ENCODE measurements at places on chromosomes 2 and 18. TPM values are rescaled to one million over a fixed set of nuclear protein-coding genes. Genes with fewer than 3 reads are reported as not detected.

The SP5 gene
- total RNA-seq, result not detected

The ONECUT2 gene
- total RNA-seq, result not detected

The ANKRD62 gene
- total RNA-seq, result not detected

The HTR2B gene
- total RNA-seq, result not detected

The SLC4A5 gene
- total RNA-seq, result 5.9 TPM

The DSEL gene
- total RNA-seq, result 0.10 TPM

The TMEM247 gene
- not detected for total RNA-seq

GRCh38 chr2:81589406-81589805 is 1284.9 kb upstream of the LRRTM1 start:
- no peak for DNase-seq

- no peak for DNase-seq
These were observed 69.8 kb upstream of the FHL2 start for GRCh38 chr2:105468582-105469042.

- DNase-seq, result no peak
These were observed 30.0 kb downstream of the THNSL2 start for GRCh38 chr2:88199912-88200682.

DNA sequence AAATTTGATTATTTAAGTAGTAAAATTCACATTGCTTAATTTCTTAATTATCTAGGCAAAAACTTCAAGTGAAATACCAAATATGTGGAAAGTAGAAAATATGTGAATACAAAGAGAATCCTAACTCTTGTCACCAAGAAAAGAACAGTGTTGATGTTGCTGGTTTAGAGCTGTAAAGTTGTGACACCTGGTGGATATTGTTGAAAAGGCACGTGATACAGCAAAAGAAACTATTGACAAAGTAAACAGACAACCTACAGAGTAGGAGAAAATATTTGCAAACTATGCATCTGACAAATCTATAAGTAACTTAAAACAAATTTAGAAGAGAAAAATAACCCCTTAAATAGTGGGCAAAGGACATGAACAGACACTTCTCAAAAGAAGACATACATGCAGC is 25.6 kb upstream of the ZC3H15 start:
- DNase-seq, result no peak

DNA sequence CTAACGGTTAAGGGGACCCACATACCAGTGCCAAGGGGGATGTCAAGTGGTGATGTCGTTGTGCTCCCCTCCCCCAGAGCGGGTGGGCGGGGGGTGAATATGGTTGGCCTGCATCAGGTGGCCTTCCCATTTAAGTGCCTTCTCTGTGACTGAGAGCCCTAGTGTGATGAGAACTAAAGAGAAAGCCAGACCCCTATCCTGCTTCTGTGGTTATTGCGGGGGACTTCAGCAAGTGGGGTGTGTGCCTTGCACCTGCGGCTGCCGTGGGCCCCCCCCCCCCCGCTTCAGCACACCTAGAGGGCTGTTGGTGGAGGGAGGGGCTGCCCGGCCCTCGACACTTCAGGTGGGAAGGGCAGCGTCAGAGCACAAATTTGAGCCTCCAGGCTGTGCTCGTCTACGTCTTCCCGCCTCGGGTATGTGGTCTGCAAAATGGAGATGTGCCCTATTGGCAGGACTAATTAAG is 6.1 kb downstream of the CTDSP1 start:
- DNase-seq, result no peak

- DNase-seq, result no peak
These were observed 497.6 kb upstream of the TCF4 start for GRCh38 chr18:56085551-56085950.

GRCh38 chr2:46778511-46778910 is 137.1 kb downstream of the MCFD2 start:
- DNase-seq, result no peak

- DNase-seq, result no peak
These were observed 91.1 kb downstream of the C2orf74 start for GRCh38 chr2:61253136-61253535.

GRCh38 chr18:3135536-3135935 is 84.2 kb downstream of the MYOM1 start:
- DNase-seq, result no peak

DNA sequence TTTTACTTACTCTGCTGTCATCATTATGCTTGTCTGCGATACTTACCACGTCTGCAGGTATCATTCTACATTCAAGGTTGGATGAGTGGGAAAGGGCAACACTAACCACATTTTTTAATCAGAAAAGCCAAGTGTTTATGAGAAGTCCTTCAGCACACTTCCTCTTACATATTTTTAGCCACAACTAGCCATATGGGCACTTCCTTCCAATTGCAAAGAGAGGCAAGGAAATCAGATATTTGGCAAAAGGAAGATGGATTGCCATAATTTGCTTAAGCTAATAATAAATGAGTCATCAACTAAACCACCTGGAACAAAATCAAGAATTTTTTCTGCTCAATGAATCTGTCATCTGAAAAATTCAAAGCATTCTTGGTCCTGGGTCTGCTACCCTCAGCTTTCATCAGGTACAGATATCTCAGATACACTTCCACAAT is 16.7 kb upstream of the MRO start:
- no peak for DNase-seq

- peak; percentile 62 for DNase-seq
These were observed 939 bp downstream of the DOCK10 start for GRCh38 chr2:225041207-225041850.

GRCh38 chr18:50751947-50752346 is 67.9 kb downstream of the MRO start:
- no peak for DNase-seq

GRCh38 chr2:151302404-151302803 is 12.9 kb upstream of the NMI start:
- DNase-seq, result no peak

DNA sequence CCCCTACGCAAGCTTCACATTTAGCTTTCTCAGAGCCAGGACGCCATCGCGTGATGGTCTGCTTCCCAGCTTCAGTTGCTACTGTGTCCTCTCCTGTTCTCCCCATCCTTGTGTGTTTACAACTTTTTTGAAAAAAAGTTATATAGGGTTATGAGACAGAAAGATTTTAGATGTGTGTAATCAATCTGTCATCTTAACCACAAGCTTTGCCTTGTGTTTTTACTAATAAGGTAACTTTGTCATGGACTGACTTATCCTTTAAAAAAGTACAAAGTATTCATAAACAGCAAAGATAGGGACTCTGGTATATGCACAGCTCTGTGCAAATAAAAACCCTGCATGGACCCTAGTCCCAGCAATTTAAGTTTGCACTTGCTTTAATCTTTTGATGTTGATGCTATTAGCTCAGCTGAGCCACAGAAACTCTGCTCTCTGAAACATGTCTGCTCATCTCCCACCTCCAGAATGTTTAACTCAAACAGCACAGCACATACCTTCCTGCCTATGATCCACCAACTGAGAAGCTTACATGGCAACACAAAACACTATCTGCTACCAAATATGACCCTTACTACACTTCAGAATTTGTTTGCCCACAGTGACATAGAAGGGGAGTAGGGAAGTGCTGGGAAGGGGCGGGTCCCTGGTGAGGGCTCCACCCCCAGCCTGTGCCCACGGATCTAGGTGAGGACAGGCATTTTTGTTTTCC is 42.7 kb downstream of the SAP130 start:
- DNase-seq, result no peak

Data from activated B cell treated with CpG ODN at 0.5 μM for 24 hours (primary cell).